ENCODE measurements at places on chromosomes 3 and 15.

- DNase-seq, result peak; percentile 94
These were observed 314.1 kb upstream of the TGFBR2 start for GRCh38 chr3:30292192-30292893.

GRCh38 chr15:89492934-89493631 is 3.3 kb downstream of the RHCG start:
- DNase-seq, result no peak

DNA sequence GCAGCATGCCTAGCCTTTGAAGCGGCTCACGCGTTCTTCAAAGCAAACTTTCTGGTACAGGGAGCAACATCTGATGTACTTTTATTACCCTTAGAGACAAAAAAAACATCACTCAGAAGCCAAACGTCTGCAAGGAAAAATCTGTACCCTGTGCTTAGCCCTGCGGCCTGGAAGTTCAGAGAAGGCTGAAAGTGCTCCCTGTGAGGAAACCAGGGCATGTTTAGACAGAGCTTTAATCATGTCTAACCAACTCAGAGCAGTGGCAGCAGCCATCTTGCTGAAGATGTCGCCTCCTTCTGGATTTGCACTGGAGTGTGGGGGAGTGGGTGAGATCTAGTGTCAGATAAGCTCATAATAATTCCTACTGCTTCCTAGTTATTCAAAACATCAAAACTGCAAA is 170.4 kb downstream of the P3H2 start:
- no peak for DNase-seq

- peak; percentile 30 for DNase-seq
These were observed 50.6 kb upstream of the TBC1D23 start for GRCh38 chr3:100209948-100210771.

DNA sequence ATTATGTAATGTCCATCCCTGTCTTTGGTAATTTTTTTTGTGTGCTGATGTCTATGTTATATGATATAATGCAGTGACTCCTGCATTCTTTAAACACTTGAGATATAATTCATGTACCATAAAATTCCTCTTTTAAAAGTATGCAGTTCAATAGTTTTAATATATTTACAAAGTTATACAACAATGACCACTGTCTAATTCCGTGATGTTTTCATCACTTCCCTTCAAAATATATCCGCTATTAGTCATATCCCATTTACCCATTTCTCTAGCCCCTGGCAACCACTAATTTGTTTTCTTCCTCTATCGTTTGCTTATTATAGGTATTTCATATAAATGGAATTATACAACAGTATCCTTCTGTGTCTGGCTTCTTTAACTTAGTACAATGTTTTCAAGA is 64.9 kb upstream of the SUCLG2 start:
- no peak for DNase-seq

- no peak for DNase-seq
These were observed 2.1 kb upstream of the GLCE start for GRCh38 chr15:69158201-69158842.

DNA sequence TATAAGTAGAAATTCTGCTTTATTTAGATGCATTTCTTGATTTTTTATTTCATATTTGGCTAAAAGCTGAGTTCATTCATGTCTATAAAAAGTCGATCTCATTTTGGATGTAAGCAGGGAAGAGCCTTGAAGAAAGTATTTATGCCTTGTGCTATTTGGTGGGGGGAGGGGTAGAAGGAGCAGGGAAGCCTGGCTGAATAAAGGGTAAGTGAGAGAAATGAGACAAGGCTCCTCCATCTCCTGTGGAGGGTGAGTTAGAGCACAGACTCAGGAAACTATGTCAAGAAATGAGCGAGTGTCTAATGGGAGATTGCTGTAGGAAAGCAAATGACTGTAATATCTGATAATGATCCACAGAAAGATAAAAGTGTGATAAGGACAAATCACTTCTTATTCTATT is 121.8 kb upstream of the ATP11B start:
- no peak for DNase-seq

- peak; percentile 63 for DNase-seq
These were observed 98.5 kb upstream of the CCDC80 start for GRCh38 chr3:112739252-112739965.

- no peak for DNase-seq
These were observed 24.0 kb downstream of the LTF start for GRCh38 chr3:46440531-46441294.

- DNase-seq, result peak; percentile 72
These were observed 118.9 kb downstream of the DPH6 start for GRCh38 chr15:35427091-35427490.

DNA sequence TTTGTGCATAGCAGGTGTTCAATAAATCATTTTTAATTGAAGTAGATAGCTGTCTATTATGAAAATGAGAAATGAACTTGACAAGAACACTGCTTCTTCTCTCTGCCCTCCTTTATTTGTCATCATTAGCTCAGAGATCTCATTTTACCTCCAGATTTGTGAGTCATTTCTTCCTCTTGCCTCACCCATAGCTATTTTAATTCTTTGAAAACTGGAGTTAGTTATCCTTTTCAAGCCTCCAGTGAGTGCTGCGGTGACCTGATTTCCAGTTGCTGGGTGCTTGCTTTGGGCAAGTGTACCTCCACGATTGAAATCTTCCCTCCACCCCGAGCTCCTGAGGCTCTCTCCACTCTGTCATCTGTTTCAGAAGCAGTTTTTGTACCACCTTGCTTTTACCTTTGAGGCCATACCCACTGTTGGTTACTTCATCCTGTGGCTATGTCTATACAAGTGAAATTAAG is 114.6 kb downstream of the NFKBIZ start:
- DNase-seq, result peak; percentile 75

- peak; percentile 32 for DNase-seq
These were observed 62.1 kb downstream of the RASGRF1 start for GRCh38 chr15:79028411-79028964.

GRCh38 chr15:64921711-64922110 is 10.0 kb downstream of the ANKDD1A start:
- no peak for DNase-seq

GRCh38 chr15:79394231-79394630 is 37.9 kb upstream of the MINAR1 start:
- no peak for DNase-seq

Measured in LHCN-M2 (cell line).